ENCODE measurements at places on chromosomes 11 and 22.
A peak's percentile ranks its signal among the peaks of the same experiment; 100 is the strongest.

DNA sequence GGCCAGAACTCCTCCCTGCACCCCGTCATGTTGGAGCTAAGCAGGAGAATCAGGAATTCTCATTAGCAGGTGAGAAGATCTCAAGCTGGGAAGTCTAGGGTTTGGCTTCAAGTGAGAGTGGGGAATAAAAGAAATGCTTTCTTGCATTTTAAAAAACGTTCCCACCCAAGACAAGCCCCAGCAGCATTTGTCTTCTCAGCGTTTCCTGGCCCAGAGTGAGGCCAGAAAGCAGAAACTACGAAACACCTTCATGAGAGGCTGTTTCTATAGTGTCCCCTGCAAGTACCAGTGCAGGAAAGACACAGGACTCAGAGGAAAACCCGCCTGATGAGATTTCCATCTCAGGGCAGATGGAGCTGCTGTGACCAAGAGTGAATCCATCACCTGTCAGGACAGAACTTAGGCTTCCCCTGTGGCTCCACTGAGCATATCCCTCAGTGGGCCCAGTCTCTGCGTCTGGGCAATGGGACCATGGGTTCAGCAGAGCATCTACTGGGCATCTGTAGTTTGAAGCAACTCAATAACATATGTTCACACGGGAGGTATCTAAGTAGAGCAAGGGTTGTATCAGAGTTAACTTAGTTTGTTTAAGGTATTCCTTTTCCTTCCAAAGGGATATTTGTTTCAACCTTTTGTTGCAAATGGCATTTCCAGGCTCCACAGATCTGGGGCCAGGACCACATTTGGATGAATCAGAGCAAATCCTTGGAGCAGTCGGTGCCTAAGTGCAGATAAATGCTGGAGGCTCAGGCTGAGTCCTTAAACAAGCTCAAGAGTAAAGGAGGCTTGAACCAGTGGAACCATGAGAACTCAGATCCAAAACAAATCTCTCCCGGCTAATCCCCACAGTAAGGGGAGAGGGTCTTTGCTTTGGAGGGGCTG is 548.3 kb downstream of the MIAT start:
- no peak for DNase-seq

DNA sequence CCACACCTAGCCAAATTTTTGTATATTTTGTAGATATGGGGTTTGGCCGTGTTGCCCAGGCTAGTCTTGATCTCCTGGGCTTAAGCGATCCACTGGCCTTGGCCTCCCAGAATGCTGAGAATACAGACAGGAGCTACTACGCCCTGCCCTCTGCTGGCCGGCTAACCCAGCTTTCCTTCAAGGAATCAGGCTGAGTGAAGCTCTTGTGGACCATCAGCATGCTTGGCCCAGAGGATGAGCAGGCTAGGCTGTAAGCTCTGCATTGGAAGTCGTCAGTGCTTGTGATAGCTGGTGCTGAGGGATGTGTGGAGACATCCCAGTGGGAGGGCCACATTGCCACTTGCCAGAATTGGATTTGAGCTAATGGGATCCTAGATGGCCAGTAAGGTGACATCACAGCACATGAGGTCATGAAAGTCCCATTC is 60.6 kb downstream of the MED15 start:
- DNase-seq = no peak

GRCh38 chr11:86692317-86692716 is 19.9 kb upstream of the ME3 start:
- no peak for DNase-seq

GRCh38 chr22:44697423-44698141 is 4.4 kb upstream of the PRR5 start:
- DNase-seq = peak; percentile 83

DNA sequence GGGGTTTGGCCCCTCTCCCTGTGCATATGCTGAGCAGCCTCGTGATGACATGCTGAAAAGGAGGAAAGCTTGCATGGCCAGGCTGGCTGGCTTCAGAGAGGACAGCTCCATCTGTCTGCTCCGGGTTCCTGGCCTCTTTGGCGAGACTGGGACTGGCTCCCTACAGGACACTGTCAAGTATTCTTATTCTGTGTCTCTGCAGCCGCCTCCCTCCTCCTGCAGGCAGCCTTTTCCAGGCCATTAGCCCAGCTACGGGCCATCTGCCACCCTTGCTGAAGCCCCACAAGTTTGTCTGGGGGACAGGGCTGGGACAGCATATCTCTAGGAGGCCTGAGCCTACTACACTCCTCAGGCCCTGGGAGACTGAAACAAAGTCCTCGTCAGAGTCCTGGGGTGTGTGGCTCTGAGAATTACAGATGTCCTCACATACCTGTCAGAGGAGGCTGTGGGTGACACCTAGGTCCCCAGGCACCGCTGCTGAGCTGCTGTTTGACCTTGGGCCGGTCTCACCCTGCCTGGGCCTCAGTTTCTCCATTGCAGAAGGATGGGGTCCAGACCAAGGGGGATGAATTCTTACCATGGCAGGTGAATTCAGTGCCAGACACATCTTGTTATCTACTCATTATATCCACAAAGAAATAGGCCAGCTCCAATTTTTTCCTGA is 11.0 kb downstream of the MRGPRG start:
- DNase-seq = no peak

DNA sequence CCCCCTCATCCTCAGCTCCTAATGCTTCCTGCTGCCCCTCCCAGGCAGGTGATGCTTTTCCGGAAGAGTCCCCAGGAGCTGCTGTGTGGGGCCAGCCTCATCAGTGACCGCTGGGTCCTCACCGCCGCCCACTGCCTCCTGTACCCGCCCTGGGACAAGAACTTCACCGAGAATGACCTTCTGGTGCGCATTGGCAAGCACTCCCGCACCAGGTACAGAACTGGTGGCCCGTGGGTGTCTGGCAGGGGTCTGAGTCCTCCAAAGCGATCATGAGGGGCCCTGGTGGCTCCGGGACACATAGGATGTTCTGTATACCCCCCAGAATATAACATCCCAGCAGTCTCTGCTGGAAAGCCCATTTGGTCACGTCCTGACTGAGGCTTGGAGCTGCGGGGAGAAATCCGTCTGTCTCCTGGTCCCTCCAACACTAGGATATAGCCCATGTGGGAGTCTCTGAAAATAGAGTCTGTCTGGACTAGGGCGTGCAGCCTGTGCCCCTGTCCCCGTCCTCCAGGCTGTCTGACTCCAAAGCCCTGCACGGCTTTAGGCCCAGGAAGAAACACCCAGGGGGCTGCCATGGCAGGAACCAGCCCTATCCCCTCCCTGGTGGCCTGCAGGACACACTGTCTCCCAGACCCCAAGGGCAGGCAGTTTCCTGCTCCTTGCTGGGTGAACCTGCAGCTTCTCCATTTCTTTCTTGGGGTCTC is 9.1 kb downstream of the F2 start:
- DNase-seq = no peak

DNA sequence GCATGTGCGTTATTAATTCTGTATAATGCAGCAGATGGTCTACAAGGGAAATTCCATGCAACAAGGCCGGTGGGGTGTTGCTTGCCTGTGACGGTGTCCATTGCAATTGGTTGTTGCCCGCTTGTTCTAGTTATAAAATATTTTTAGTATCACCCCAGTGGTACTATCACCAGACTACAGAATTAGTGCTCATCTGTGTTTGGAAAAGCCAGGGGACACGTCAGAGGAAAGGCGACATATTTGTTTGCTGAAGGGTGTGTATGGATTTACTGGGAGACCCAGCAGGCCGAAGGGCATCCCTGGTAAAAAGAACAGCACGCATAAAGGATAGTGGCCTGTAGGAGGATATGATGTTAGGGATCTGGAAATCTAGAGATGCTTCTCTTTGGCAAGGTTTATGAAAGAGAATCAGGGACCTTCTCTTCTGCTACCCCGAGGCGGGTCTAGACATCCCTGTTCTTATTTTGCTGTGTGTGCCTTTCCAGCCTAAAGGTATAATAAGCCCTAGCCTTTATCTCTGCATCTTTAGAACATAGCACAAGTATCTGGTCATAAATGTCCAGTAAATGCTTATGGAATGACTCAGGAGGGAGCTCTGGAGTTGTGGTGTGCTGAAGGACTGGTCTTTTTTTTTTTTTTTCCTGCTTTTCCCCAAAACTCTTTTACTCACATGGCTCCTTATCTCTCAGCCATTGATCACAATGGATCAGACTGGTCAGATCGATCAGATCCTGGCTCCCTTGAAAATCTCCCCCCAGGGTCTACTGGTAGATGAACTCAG is 90.9 kb downstream of the LDLRAD3 start:
- DNase-seq = no peak

DNA sequence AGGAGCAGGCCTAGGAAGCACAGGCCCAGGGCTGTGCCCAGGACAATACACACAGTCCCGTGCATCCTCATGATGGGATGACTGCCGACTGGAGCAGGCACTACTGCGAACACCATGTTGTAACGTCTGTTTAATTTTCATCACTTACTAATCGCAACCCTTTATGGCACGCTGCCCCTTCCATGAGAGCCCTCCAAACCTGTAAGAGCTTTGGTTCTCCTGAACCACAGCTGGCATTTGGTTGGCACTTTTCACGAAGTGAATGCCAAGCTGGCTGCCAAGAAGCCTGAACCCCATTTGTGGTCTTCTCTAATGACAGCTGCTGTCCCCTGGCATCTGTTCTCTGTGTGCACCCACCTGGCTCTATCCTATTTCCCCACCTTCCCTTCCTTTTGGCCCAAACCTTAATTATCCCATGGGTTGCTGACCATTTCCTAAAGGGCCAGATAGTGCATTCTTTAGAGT is 36.5 kb downstream of the APOL1 start:
- DNase-seq = no peak

- no peak for DNase-seq
These were observed 78.8 kb downstream of the TNRC6B start for GRCh38 chr22:40256516-40256915.

GRCh38 chr11:123437236-123437979 is 7.3 kb downstream of the GRAMD1B start:
- DNase-seq = no peak

DNA sequence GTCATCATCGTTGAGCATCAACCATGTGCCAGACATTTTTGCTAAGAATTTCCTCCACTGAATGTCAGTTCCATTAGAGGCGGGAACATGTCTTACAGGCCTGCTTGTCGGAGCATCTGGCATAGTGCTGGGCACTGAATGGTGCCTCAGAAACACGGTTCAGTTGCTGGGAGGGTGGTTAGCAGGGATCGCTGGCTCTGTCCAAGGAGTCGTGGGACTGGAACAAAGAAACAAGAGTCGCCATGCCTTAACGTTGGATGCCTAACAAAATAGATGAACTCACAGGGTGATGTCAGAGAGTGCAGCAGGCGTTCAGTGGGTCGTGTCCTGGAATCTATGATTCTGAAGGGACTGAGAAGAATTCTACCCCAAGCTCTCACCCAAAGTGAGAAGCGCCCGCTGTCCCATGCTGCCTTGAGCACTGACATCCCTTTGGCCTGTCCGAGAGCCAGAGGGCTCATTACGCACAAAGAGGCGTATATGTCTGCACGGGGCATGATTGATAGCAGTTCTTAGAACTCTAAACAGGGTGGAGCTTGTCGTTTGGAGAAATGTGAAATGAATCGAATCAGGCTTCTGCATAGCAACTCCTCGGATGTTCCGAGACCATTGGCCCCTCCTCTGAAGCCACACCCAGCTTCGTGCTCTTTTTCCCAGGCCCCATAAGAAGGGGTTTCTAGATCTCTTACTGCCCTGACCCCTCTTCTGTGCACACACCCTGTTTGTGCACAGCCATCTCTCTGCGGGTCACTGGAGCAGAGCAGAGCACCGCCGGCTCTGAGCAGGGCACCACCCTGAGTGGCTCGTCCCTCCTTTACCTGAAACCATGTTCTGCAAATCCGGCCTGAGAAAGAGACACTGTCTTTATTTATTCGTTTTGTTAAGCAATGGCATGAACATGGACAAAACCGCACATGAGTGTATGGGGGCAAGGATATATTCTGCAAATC is 113.1 kb upstream of the B3GAT1 start:
- DNase-seq = no peak
